Left kidney (tissue), 8 donors: ENCODE measurements at places on chromosomes 13 and 19. TPM values are rescaled to one million over a fixed set of nuclear protein-coding genes. Genes with fewer than 3 reads are reported as not detected.

DNA sequence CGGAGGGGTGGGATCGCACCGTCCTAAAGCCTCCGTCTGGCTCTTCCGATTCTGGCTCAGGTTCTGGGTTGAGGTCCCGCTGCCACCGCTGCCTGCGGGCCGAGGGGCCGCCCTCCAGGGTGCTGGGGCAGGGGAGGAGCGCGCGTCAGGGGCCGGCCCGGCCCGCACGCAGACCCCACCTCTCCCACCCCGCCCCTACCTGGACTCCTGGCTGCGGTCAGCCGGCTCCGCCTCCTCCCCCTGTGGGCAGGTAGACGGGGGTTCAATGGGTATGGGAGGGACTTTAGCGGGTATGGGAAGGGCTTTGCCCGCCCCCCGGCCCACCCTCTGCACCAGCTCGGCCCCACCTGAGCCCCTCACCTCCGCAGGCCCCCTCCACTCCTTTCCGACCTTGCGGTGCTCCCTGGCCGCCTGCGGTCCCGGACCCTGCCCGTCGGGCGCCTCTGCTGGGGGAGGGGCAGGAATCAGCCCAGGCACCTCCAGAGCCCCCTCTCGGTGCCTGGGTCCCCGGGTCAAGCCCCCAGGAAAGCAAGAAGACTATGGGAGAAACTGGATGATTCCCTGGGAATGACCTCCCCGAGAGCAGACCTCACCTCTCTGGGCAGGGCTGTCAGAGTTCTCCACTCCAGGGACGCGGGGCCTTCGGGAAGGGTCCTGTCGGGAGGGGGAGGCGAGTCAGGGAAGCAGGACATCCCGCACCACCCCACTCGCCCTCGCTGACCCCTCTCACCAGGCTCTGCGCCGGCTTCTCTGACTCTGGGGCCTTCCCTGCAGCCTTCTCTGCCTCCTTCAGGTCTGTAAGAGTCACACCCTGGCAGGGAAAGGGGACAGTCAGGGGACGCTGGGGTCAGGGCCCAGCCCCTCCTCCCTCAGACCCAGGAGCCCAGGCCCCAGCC, 17.0 kb downstream of the EPS8L1 start:
- no peak for DNase-seq

DNA sequence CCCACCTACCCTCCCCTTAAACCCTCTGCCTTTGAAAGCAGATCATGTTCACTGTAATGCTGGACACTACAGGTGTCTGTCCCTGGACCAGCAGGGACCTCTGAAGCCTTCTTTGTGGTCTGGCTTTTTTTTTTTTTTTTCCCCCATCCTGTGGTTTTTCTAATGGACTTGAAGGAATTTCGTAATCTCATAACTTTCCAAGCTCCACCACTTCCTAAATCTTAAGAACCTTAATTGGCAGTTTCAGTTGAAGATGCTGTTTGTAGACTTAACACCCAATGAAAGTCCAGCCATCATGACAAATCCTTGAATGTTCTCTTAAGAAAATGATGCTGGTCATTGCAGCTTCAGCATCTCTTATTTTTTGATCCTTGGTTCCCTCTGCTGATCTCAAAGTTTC, 45.0 kb upstream of the LRCH1 start:
- no peak for DNase-seq

DNA sequence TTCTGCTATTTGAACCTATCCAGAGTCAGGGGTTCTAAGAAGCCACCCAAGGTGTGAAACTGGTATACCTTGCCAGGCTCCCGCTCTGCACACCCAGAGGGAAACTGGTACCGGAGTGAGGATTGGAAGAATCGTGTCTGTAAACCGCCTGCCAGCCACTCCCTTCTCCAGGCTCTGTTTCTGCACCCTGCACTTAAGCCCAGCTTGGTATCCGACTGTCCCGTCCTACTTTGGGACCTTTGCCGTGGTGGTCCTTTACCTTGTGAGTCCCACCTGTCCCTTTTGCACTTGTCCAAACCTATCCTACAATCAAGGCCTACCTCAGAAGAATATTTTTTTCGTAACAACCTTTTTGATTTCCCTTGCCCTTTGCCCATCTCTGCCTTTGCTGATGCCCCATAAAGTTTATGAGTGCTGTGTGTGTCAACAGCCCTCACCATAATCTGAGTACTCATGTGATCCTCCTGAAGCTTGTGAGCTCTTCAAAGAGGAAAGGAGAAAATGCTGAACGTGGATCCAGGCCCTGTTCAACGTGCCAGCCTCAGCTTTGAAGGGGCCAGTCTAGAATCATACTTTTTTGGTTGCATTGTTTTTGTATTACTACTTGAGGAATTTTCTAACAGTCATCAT, 44.7 kb downstream of the GARRE1 start:
- DNase-seq = no peak

DNA sequence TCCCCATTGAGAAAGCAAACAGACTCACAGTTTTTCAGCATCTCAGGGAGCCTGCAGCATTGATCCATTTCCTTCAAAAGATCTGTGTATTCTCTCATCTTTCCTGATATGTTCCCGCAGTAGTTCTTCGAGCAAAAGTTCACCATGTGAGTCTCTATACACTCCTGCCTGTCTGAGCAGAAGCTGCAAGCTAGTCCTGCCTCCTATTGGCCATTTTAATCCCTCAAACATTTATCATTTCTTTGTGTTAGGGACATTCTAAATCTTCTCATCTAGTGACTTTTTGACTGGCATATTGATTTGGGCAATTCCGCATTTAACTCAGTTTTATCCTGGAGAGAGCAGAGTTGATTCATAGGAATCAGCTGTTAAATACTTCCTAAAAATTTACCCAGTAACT, 660.4 kb upstream of the KLF12 start:
- no peak for DNase-seq

DNA sequence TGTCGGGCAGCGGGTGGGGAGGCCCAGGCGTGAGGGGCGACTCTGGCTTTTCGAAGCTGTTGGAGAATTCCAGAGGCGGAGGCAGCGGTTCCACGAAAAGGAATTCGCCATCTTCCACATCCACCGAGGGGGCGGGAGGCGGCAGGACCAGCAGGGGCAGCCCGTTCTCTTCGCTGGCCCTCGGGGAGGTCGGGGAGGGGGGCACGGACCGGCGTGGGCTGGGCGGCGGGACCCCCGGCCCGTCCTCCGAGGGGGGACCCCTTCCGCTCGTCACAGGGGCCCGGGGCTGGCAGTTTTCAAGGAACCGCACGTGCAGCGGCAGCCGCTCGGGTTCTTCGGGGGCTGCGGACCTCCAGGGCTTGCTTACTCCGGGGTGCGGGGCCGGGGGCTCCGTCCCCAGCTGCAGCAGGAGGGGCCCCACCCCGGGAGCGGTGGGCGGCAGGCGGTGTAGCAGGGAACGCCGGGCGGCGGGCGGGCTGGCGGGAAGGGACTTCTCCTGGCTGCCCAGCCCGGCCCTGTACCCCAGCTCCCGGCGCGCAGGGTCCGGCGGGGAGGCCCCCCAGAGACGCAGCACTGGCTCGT, 18.0 kb downstream of the C19orf81 start:
- DNase-seq = no peak

Gene ZNF345
- 22.9 TPM for polyA plus RNA-seq
